ENCODE measurements at places on chromosomes 6 and 20.

DNA sequence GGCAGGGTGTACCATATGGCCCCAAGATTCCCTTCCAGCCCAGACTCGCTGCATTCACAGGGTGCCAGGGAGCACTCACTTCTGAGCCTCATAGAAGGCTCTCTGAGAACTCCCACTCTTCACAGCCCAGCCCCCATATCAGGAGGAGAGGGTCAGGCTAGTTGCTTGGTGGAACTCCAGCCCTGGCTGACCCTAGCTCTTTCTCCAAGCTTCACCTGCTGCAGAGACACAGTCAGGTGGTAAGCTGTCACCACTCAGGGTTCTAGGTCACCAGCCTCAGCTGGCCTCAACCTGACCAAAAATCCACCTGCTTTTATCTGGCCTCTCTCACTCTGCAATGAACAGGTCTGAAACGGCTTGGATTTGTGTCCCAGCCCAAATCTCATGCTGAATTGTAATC, 162.7 kb upstream of the MLN start:
- no peak for DNase-seq

- peak; percentile 5 for DNase-seq
These were observed 5.6 kb upstream of the PHACTR3 start for GRCh38 chr20:59598625-59599310.

DNA sequence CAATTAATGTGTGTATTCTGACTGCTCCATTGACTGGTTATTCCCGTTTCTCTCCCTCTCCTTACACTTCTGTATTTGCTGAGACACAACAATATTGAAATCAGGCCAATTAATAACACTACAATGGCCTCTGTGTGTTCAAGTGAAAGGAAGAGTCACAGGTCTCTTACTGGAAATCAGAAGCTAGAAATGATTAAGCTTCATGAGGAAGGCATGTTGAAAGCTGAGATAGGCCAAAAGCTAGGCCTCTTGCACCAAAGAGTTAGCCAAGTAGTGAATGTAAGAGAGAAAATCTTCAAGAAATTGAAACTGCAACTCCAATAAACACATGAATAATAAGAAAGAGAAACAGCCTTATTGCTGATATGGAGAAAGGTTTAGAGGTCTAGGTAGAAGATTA, 489.5 kb upstream of the CITED2 start:
- no peak for DNase-seq

GRCh38 chr6:138868181-138868580, 72.3 kb downstream of the ECT2L start:
- DNase-seq, result no peak

- DNase-seq, result no peak
These were observed 25.9 kb downstream of the RNASET2 start for GRCh38 chr6:166930354-166930891.

DNA sequence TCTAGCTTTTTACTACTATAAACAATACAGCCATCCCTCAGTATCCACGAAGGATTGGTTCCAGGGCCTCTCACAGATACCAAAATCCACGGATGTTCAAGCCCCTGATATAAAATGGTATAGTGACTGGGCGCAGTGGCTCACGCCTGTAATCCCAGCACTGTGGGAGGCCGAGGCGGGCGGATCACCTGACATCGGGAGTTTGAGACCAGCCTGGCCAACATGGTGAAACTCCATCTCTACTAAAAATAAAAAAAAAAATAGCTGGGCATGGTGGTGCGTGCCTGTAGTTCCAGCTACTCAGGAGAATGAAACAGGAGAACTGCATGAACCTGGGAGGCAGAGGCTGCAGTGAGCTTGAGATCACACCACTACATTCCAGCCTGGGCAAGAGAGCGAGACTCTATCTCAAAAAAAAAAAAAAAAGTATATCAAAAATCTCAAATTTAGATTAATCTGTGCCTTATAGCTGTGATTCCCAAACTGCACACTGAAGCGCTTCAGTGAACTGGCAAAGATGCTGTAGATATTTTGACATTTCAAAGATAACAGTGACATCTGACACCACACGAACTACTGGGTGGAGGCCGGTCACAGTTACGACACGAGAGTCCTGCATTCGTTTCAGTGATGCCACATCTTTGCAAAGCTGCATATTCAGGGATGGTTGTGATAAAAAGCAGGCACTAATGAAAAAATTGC, 38.3 kb downstream of the MRS2 start:
- DNase-seq, result no peak

DNA sequence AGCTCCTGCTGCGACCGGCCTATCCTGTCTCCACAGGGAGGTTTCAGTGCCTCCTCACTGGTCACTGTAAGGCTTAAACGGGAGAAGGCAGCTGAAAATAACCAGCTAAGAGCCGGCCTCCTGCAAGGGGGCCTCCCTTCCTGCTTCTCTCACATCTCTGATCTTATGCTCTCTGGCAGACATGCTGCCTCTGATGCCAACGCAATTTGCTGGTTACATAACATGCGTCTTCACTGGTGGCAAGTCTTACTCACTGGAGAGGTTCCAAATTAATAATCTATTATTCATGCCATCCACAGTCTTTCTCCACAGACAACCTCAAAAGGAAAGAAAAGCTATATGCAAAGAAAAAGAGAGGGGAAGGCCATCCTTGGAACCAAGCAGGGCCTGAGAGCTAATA, 91.8 kb upstream of the LRFN2 start:
- no peak for DNase-seq

- DNase-seq, result no peak
These were observed 27.8 kb upstream of the FAM110A start for GRCh38 chr20:805713-806112.

DNA sequence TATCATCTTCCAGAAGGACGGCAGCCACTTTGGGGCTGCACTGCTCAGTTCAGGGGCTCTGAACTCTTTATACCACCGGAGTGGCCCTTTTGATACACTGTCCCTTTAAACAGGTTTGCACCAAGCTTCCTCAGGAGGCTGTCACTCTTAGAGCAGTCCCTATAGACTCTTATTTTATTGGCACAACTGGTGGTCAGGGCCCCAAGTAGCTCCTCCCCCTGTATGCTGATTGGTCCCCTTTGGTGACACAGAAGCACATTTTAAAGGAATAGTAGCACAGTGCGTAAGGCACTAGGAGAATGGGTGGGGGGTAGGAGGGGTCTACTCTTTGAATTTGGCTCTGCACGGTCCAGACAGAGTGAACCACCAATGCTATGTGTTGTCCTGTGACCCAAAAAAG, 122.6 kb upstream of the MLN start:
- no peak for DNase-seq

- DNase-seq, result peak; percentile 63
These were observed 305.3 kb downstream of the CLIC5 start for GRCh38 chr6:45710304-45710821.

GRCh38 chr6:2862712-2863181, 21.1 kb upstream of the SERPINB1 start:
- peak; percentile 33 for DNase-seq

DNA sequence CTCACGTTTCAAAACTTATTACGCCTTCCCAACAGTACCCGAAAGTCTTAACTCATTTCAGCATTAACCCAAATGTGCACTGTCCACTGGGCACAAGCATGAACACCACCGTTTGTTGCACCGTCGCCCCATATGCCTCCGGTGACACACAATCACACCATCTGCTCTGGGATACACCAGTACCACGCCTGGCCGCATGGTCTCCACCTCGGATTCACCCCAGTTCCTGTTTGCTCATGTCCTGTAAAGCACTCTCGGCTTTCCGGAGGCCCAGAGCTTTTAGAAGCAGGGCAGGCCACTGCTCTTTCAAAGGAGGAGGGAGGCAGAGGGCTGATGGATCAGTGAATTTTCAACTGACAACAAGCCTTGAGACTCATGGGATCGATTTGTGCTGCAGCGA, 1570.0 kb upstream of the DEFB115 start:
- DNase-seq, result no peak

- peak; percentile 26 for DNase-seq
These were observed 80.8 kb downstream of the RCAN2 start for GRCh38 chr6:46410334-46410953.

DNA sequence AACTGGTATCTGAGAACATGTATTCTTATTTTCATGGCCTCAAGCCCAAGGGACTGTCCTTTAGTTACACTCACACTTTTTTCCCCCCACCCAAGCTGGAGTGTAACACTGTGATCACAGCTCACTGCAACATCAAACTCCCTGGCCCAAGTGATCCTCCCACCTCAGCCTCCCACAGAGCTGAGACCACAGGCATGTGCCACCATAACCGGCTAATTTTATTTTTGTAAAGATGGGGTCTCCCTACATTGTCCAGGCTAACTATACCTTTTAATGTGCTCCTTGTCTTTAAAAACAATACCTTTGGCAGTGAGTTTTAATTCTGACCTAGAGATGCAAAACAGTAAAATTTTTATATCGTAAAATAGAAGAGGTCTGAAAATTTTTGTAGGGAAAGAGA, 48.2 kb upstream of the FAM83C start:
- DNase-seq, result no peak

DNA sequence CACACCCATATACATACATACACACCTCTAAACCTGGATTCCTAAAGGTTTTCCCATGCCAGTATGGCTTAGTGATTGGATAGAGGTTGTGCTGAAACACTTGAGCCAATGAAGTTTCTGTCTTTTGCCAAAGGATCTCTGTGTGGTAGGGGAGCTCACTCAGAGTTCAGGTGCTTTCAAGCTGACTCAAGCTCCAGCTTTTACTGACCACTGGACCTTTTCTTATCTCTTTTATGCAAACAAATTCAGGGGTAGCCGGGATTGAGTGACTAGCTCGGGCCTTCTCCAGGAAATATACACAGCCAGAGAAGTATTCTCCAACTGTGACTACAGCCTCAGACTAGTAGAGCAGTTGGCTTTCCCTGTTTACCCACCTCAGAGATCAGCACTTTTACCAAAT, 21.5 kb upstream of the DSE start:
- no peak for DNase-seq

DNA sequence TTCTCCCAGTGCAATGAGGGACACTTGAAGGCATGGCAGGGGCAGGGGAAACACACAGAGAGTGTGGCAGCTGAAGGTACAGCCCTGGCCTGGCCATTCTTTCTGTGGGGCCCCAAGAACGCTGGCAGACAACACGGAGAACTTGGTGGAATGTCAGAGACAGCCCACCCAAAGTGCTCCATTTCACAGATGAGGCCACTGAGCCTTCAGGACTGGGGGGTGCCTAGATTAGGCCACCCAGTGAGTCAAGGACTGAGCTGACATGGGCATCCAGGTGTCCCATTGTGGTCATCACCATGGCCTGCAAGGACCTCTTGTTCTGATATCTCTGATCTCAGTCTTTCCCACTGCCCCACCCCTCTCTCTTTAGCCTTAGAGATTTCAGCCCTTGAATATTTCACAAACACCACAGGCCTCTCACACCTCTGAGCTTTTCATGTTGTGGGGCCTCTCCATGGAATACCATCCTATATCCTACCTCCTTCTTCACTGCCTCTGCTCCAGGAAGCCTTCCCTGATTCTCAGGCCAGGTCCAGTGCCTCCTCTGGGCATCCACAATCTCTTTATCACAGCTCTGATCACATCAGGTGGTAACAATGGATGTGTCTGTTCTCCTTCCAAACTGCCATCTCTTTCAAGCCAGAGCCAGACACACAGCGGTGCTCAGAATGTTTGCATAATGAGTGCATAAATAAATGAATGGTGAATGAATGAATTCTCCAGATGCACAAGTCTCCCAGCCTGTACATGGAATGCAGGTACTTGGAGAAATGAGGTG, 2.0 kb upstream of the RSPO4 start:
- no peak for DNase-seq

- no peak for DNase-seq
These were observed 97.9 kb downstream of the MAFB start for GRCh38 chr20:40591119-40591518.

DNA sequence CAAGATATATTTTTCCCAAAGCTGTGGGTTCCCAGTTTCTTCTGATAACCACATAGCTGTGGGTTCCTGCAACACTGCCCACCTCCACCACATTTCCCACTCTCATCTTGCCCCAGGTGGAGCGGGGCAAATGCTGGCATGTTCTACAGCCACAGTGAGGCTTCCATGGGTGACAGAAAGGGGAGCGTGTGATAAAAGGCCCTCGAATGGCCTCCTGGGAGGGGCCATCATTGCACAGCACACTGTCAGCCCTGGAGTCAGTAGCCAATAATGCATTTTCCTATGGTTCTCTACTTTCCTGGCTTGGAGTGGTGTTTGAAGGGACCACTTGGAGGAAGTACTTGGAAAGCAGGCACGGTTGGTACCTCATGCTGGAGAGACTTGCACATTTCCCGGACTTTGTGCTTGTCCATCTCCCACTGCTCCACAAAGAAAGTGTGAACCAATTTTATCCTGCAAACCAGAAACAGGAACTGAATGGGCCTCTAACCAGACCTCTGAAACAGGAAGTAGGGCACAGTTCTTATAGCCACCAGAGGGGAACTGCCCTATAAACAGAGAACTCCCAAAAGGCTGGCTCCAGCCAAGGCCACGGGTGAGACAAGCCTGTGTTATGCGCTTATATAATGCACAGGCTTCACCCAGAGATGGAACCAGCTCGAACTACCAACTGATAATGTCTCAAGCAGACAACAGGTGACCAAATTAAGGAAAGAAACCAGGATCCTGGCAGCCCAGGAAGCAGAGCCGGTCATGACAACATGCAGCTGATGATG, 8.6 kb downstream of the MAP3K5 start:
- peak; percentile 54 for DNase-seq

- no peak for DNase-seq
These were observed 480.0 kb upstream of the JARID2 start for GRCh38 chr6:14765721-14766390.

DNA sequence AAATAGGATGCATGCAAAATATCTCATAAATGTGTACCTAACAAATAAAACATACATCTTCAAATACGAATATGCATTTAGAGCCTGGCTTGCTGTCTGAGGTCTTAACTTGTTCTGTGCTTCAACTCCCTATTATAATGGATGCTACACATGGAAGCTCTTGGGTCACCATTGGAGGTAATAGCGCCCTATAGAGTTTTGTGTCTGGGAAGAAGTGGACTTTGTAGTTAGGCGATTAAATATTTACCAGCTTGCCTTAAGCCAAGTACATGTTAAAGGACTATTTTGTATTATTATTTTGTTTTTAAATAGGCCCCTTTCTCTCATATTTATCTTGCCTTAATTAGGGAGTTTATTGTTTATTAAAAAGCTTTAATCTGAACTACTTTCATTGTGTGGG, 107.4 kb downstream of the LAMA2 start:
- DNase-seq, result no peak

GRCh38 chr20:36823121-36823520, 49.6 kb upstream of the DSN1 start:
- DNase-seq, result no peak

DNA sequence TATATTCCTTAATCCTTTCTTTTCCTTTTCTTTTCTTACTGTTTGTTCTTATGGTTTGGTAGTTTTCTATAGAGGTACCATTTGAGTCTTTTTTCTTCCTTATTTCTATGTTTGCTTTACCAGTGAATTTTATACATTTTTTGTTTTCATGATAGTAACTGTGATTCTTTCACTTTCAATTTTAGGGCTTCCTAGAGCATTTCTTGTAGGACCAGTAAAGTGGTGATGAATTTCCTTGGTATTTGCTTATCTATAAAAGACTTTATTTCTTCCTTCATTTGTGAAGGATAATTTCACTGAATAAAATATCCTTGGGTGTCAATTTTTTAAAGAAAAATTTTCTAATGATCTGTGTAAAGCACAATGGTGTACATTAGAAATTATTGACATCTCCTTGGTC, 637.4 kb downstream of the CD109 start:
- DNase-seq, result no peak
